ENCODE measurements at places on chromosomes 7 and 10.

DNA sequence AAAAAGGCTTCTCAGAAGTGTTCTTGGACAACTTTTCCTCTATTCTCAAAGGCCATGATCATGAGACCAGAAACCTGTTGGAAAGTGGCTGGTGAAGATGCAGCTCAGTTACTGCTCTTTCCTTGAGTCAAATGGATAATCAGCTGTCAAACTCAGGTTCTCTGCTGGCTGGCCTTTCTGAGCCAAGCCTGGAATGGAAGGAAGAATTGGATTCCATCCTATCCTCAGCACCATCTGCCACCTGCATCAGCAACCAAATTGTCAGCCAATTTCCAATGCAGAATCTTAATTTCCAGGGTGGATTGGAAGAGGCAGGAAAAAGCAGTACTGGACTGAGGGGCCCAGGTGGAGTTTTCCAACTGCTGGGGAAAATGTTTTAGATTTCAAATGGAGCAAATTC is 631.7 kb downstream of the KCNMA1 start:
- no peak for DNase-seq

DNA sequence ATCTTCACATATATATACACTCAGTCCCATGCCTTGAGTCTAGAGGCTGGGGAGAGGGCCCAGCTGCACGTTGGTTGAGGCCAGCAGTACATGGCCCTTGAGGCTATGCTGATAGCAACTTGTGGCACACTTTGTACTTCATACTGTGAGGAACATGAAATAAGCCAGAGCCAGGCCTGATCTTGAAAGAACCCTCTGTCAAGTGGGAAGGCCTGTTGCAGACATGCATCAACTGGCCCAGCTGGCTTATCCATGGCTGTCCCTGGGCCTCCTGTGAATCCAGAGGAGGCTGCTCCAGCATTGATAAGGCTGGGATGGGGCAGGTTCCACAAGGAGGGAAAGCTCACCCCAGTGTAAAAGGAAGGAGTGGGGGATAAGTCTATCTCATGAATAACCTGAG is 140.4 kb downstream of the NRF1 start:
- no peak for DNase-seq

DNA sequence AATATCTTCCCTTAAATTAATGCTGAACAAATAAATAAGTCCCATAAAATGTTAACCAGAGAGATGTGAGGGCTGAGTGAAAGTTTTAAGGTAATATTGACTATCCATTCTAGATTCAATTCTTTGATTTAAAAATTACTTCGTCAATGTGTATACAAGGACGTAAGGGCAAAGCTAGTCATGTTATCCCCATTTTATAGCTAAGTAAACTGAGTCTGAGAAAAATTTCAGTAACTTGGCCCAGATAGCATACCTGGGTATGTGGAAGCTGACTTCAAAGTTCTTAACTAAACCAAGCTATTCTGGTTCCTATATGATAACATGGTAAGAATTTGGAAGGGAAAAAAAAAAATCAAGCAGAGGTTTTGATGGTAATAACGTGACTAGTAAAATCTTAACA is 72.4 kb downstream of the CADPS2 start:
- DNase-seq = no peak

- no peak for DNase-seq
Observed at GRCh38 chr7:93053949-93054943, 63.5 kb downstream of the SAMD9 start.

DNA sequence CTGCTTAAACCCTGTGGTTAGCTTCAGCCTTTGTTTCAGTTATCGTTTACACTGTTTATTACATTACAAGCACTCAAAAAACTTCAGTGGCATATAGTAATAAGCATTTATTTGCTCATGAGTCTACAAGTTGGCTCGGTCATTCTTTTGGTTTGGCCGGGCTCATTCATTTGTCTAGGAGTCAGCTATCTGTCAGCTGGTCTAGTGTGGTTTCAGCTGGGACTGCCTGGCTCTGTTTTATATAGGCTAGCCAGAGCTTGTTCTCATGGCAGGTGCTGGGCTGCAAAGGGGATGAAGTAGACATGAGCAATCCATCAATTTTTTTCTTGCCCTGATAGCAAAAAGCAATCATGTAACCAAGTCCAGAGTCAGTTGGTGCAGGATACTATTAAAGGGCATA is 103.6 kb downstream of the MKLN1 start:
- DNase-seq = no peak
